ENCODE measurements at places on chromosomes 11 and 22.

DNA sequence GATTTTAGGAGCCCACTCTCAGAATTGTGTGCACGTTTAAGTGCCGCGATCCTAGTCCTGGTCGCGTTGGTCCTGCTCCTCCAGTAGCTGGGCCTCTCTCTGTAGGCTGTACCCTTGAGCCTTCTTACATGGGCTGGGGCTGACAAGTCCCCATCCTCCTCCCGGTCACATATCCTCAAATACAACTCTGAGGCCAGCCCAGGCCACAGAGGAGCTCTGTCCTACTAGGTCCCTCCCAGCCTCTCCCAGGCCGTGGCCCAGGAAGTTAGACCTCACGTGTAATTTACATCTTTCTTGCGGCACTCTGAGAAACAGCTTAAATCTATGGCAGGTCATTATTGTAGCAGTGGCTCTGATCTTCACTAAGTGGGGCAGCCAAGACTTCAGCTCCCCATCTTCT lies 207.2 kb upstream of the TBCEL start:
- DNase-seq: no peak

- no peak for DNase-seq
Observed at GRCh38 chr11:11081288-11081687, 223.4 kb upstream of the ZBED5 start.

- DNase-seq: no peak
Observed at GRCh38 chr22:38303974-38304373, 13.3 kb downstream of the CSNK1E start.

DNA sequence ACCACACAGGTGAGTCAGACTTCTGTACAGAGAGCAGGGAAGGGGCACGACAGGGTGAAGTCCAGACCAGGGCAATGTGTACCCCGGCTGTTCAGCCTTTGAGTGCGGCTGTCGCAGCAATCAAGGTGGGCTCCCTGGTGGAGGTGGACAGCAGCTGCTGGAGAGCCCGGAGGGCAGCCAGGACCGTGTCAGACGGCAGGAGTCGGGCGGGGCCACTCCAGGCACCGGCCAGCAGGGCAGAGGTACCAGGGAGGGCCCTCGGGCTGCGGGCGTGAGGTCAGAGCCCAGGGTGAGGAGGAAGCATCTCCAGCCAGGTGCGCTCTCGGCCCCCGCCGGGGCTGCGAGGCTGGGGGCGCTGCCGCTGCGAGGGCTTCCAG lies 802 bp upstream of the PIM3 start:
- DNase-seq: no peak

DNA sequence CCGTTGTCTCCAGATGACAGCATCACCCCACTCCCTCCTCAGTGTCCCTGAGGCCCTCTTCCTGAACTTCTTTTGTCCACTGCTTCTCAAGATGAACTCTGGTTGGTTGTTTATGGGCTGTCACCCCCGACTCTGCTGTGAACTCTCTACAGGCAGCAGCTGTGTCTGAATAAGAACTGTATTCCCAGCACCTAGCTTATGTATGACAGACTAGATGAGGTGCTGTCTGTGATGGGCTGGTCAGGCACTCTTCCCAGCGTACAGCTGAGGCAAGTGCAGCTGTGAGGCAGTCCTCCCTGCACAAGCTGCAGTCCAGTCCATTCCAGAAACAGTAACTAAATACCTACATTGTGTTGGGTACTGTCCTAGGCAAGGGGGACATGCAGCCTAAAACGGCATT lies 111.4 kb upstream of the PITPNB start:
- no peak for DNase-seq

DNA sequence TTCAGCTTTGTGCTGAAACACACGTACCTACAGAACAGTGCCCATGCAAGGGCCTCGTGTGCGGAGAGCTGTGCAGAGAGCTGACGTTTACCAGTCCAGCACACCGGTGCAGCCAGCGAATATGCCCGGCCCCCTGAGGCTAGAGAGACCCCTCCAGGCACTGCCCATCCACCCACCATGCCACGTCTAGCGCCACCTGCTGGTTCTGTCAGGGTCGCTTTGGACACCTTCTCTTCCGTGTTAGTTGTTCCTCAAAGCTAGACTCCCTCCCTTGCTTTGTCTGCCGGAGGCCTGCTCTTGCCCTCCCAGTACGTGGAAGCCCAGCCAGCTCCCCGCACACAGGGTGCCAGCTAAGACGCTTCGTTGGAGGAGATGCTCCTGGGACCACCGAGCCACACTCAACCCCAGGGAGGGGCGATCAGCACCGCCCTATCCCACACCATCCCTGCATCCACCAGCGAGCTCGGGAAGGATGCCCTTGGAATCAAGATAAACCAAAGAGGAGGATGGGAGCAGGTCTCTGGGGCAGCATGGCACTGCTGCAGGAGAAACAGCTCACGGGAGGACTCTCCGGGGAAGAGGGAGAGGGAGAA lies 43.4 kb downstream of the CPT1A start:
- no peak for DNase-seq

- no peak for DNase-seq
Observed at GRCh38 chr11:13576995-13577394, 81.2 kb upstream of the PTH start.

GRCh38 chr22:38830026-38830844 lies 13.6 kb downstream of the NPTXR start:
- DNase-seq: no peak

GRCh38 chr11:111707039-111707690 lies 59.0 kb downstream of the PPP2R1B start:
- no peak for DNase-seq

DNA sequence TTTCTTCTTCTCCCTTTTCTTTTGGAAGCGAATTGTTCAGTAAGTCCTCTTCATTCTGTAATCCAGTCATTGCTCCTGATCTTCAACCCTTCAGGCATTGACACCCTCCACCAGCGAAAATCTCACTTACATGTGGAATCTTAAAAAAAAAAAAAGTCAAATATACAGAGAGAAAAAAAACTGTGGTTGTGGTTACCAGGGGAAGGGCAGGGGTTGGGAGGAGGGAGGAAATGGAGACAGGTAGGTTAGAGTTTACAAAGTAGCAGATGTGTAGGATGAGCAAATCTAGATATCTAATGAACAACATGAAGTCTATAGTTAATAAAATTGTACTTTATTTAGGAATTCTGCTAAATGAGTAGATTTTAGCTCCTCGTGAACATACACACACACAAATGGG lies 17.7 kb upstream of the TMEM123 start:
- no peak for DNase-seq

DNA sequence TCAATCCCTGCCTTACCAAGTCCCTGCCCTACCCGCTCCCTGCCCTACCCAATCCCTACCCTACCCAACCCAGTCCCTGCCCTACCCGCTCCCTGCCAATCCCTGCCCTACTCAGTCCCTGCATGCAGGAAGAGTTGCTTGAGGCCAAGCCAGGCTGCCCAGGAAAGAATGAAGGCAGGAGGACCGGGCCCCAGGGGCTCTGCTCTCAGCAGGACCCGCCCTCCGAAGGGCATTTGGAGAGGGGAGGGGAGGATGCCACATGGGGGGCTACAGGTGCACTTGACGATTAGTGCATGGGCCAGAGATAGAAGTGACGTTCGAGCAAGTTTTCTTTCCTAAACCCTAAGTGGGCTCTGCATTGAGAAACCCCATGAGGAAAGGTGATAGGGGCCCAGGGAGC lies 581.2 kb downstream of the TBC1D22A start:
- DNase-seq: no peak

DNA sequence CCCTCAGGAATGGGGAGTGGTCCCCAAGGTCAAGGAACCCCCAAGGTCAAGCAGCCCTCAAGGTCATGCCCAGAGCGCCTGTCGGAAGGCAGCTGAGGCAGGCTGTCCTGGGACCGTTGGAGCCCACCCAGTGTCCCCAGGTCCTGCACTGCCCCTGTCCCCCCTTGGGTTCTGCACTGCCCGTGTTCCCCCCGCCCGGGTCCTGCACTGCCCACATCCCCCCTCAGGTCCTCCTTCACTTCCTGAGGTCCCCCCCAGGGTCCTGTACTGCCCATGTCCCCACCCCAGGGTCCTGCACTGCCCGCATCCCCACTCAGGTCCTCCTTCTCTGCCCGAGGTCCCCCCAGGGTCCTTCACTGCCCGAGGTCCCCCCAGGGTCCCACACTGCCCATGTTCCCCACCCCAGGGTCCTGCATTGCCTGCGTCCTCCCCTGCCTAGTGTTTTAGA lies 1073.0 kb downstream of the BRD1 start:
- no peak for DNase-seq

- no peak for DNase-seq
Observed at GRCh38 chr11:93917673-93918072, 67.3 kb upstream of the VSTM5 start.

DNA sequence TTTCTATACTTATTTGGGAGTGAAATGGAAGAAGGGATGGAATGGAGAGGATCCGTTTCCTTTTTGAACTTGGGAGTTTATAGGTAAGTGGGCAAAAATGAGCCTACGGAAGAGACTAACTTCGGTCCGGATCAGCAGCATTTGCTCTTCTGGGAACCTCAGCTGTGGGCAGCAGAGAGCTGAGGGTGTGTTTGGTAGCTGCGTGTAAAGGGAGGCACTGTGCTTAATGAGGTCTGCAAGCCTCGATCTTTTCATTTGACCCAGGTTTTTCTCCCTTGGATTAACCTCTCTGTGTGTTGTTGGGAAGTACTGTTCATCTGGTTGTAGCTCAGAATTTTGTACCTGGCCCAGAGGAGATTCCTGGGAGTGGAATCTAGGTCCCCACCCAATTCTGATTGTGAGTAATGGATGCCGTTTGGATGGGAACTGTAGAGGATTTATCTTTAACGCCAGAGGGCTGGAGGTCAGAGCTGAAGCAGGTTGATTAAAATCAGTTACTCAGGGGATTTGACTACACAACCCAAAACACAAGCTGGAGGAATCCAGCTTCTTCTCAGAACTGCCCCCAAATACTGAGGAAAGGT lies 201.6 kb upstream of the SORL1-AS1 start:
- DNase-seq: no peak

GRCh38 chr22:36332623-36333332 lies 55.0 kb downstream of the MYH9 start:
- peak; percentile 80 for DNase-seq

DNA sequence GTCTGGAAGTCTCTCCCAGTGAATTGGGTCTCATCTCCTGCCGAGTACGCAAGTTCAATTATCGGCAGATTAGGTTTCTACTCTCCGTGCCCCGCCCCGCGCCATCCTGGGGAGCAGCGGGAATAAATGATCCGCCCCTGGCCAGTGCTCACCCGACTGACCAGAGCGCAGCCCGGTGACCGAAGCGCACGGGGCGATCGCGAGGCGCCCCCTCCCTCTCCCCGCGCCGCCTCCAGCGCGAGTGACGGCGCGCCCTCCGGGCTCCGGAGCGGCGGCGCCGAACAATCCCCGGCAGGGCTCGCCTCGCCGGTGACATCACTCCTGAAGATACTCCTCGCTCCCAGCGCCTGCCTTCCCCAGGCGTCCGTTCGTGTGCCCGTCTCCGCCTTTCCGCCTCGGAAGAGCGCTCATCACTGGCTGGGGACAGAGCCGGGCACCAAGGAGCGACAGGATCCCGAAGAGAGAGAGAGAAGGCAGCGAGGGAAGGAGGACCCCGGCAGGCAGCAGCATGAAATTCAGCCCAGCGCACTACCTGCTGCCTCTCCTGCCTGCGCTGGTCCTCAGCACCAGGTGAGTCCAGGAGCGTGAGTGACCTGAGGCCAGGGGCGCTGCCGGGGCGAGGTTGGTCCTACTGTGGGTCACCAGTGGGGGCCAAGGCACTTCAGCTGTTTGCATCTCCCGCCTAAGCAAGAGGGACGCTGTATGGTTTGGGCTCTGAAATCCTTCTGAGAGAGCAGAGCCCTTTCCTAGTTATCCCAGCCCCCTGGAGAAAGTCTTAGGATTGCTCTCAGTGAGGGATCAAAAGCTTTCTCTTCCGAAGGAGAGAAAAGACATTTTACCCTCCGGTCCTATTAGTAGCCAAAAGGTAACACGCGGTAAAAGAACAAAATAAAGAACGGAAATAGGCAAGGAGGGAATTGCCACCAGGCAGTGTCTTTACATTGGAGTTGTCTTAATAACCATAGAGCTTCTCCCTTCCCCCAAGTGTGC lies at the start of gene LUZP2:
Gene LUZP2 (plus strand): TSS at position 318 of the 990 bp plus-strand sequence.
- DNase-seq: peak; percentile 42

- DNase-seq: no peak
Observed at GRCh38 chr11:34600339-34601084, 20.4 kb upstream of the EHF start.

GRCh38 chr11:57792060-57792541 lies 30.5 kb downstream of the CTNND1 start:
- peak; percentile 26 for DNase-seq

GRCh38 chr11:105367129-105367528 lies 227.6 kb upstream of the CARD18 start:
- no peak for DNase-seq

GRCh38 chr11:110430267-110431050 lies 711 bp downstream of the FDX1 start:
- DNase-seq: peak; percentile 17

- DNase-seq: no peak
Observed at GRCh38 chr11:134915212-134915611, 503.2 kb upstream of the B3GAT1 start.

DNA sequence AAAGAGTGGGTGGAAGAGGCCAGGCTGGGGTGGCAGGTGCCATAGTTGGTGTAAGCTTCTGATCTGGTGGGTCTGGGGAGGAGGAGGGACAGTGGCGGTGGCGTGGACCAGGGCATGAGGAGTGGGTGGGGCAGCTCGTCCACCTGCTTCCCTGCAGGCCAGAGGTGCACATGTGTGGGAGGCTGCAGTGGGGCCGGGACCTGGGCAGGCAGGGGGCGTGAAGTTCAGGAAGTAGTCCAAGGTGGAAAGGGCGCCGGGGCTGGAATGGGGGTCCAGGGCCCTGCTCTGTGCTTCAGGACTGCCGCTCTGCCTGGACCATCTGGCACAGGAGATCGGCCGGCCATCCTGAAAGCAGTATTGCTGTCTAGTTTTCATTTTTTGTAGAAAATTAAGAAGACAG lies 15.9 kb downstream of the RIBC2 start:
- no peak for DNase-seq

- DNase-seq: no peak
Observed at GRCh38 chr22:39819429-39819828, 74.1 kb downstream of the ENTHD1 start.

DNA sequence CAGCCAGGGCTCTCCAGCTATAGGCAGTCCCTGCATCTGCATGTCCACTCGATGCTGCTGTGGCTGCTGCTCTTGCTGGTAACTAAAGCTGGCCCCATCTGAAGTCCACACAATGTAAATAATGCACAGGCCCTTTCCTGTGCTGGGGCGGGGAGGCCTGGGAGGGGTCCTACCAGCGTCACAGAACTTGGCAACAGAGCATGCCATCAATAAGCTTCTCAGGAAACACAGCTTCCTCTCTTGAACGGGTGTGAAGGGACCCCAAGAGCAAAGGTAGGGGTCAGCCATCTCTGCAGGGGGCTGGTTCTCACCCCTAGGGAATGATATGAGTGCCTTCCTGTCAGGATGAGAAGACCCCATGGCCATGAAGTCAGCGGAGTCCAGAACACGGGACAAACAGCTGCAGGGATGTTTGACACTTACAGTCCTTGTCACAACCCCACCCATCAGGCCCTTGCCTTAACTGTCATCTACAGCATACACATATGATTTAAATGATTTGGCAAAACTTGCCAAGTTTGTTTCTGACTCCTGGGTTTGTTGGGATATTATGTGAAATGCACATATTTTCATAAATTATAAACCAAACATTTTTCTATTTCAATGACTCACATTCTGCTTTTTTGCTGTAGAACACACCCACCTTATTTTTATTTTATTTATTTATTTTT lies 39.1 kb upstream of the LYVE1 start:
- no peak for DNase-seq
